ENCODE measurements at places on chromosomes 6 and 20.

GRCh38 chr6:32991972-32992371 is 17.4 kb downstream of the HLA-DOA start:
- DNase-seq: no peak

GRCh38 chr6:132070356-132070755 is 119.2 kb upstream of the CCN2 start:
- DNase-seq: no peak

- peak; percentile 12 for DNase-seq
Measured at GRCh38 chr6:90537027-90537426, 49.8 kb downstream of the MAP3K7 start.

- DNase-seq: no peak
Measured at GRCh38 chr20:22074635-22075034, 369.2 kb downstream of the PAX1 start.

DNA sequence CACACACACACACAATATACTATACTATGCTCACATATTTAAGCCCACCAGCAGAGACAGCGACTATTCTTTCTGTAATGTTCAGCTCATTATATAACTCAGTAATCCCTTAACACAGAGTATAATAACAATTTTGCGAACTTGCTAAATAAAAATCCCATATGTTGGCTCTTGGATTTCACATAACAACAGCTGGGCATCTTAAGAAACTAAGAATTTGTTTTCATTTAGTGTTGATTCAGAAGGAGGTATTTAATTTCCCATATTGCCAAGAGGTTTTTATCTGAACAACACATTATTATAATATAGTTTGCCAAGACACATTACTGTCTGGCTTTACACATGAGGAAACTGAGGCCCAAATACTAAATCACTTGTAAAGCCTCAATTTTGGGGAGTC is 7.4 kb downstream of the ECT2L start:
- no peak for DNase-seq

- no peak for DNase-seq
Measured at GRCh38 chr6:62775427-62776022, 435.7 kb upstream of the FKBP1C start.

- no peak for DNase-seq
Measured at GRCh38 chr6:106967936-106968555, 6.5 kb downstream of the CD24 start.

- no peak for DNase-seq
Measured at GRCh38 chr6:39227476-39227875, 1.8 kb downstream of the KCNK5 start.

DNA sequence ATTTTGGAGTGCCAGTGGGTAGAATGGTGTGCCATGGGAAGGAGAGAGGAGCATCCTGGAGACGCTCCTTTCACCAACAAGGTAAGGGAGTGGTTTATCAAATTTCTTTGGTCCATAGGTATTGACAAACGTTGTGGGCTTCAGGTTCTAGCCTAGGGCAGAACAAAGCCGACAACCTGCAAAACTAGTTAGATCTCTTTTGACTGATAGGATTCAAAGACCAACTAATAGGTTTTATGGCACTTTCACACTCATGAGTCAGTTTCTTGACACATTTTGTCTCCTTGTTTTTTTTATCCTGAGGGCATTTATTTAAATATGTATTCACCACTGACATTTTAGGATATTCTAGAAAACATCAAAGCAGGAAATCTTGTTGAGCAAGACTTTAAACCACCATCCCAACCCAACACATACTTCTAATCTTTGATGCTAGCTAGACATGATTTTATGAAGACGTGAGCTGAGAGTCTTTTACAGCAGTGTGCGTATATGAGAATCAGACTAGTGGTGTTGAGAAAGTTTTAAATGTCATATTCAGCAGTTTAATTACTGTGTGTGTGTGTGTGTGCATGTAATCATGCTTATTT is 370.4 kb upstream of the HSF2 start:
- no peak for DNase-seq

Measured in fibroblast of skin of left biceps (primary cell).